Globus pallidus (tissue), 1 donor: ENCODE measurements at places on chromosomes 7 and 10.
A peak's percentile ranks its signal among the peaks of the same experiment; 100 is the strongest.

GRCh38 chr7:155337946-155338631 lies 40.4 kb downstream of the INSIG1 start:
- no peak for DNase-seq

GRCh38 chr7:135147899-135148721 lies at the start of gene TMEM140:
TMEM140 (plus strand) TSS chr7:135148072; CDS start chr7:135164442, 16,370 bp downstream.
- DNase-seq, result peak; percentile 81

DNA sequence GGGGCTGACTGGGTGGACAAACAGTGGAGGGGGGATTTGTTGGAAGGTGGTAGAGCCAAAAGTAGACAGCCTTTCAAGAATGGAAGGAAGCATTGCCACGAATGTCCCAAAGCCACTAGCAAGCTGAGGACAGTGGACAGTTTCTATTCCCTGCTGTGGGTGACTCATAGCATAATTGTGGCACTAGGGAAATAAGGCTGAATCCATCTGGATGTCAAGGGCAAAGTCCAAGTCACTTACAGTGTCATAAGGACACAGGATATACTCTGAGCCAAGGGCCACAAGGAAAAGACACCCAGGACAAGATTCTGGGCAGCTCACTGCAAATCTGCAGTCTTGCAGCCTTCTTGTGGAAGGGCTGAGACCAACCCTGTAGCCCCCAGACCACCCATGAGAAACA lies 79.7 kb downstream of the FRMPD2 start:
- DNase-seq, result no peak

DNA sequence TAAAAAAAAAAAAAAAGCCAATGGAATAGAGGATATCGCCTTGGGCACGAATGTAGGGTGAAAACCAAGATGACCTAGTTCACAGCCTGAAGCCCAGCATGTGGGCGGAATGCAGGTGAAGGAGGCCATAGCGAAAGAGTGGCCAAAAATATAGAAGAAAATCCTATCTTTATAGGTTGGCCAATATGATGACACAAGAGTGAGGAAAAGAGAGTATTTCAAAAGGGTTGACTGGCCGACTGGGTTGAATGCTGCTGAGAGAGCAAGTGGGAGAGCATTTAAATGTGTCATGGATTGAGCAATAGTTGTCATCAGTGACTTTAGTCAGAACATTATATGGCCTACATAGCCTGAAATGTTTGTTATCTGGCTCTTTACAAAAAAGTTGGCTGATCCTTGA lies 17.2 kb upstream of the GLI3 start:
- DNase-seq, result no peak
